HEK293T (cell line): ENCODE measurements at places on chromosomes 2 and 18.

DNA sequence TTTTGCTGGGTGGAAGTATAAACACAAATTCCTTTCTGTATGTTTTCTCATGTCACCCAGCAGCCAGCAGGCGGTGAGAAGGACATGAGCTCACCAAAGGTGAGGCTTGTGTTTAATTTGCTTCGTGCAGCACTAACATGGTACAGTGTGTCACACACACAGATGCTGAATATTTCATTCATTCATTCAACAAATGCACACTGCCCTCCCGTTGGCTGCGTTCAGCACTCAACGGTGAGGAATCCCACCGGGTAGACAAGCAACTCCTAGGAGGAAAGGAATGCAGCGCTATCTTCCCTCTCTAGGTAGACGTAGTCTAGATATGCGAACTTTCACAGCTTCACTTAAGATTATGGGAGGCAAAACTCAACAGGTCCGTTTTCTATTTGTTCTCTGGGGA is 85.1 kb downstream of the LONRF2 start:
- no peak for DNase-seq

DNA sequence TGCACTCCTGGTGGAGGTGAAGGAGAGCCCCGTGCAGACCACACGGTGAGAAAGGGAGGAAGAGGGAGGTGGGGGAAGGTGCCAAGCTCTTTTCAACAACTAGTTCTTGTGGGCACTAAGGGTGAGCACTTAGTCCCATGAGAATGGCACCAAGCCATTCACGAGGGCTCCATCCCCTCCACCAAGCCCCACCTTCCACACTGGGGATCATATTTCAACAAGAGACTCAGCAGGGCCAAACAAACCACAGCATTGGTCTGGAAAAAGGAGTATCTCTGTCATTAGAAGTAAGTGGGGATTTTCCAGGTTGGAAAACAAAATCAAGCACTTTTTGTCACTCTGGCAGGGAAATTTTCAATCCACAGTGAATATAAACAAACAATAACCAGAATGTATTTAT is 38.4 kb downstream of the ZAP70 start:
- no peak for DNase-seq

DNA sequence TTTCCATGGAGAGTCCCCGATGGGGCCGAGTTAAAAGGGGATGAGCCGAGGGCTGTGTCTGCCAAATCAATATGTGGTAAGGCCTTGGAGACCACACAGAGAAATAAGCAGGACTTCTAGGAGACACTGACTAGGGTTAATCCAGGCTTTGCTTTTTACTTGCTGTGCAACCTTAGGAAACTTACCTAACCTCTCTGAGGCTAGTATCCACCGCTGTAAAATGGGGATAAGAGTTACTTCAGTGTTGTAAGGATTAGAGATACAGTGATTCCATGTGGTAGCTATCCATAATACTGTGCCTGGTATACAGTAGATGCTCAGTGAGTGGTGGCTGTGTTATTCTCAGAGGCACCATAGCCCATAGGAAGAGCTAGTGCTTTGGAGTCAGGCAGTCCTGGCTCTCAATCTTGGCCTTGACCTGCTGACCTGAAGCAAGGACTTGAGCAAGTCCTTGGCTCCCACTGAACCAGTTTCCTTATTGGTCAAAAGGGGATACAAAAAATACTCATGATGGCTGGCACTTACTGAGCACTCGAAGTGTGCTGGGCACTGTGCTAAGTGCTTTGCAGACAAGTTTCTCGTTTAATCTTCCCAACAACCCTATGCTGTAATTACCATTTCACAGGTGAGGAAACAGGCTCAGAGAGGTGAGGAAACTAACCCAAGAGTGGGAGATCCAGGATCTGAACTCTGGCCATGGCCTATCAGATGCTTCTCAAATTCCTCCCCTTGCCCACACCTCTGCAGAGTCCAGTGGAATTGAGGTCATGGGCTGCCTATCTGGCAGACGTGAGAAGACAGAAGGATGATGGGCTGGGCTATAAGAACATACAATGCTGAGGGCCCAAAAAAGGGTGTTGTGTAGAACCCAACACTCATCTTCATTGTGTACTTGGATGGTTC is 12.0 kb upstream of the DES start:
- no peak for DNase-seq

- no peak for DNase-seq
These were observed 172.4 kb upstream of the HS6ST1 start for GRCh38 chr2:128490881-128491691.

DNA sequence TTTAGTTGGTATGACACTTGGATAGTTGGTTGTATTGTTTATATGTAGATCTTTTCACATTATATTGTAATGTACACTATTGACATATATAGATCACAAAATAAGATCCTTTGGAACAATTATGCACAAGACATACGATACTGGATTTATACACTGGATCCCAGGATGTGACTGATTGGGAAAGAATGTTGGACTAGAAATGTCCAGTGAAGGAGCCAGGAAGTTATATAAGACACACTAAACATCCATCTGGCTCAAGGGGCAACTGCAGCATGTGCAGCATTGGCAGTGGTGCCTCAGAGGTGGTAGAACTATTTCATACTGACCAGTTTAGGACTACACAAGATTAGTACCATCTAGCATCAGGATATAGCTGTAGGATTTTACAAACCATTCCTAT is 104.9 kb downstream of the TRABD2A start:
- DNase-seq, result no peak

DNA sequence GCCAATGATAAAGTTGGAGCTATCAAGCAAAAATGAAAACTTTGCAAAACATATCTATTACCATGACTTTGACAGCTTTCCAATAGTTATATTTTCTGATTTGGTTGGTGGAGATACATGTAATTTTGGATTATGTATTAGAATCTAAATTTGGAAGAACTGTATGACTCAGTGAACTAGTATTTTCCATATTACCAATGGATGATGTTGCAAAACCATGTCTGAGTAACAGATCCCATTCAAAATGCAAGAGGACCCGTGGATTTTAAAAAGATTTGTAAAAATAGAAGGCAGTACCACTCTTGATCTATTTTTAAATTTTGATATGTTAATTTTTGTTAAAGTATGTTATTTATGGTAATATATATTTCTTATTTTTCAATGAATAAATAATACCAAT is 83.0 kb downstream of the TAF4B start:
- DNase-seq, result no peak

GRCh38 chr2:111673526-111673925 is 210.5 kb downstream of the ANAPC1 start:
- DNase-seq, result no peak

- no peak for DNase-seq
These were observed 55.3 kb downstream of the VWA3B start for GRCh38 chr2:98142106-98142791.

GRCh38 chr2:134774786-134775641 is 56.2 kb upstream of the TMEM163 start:
- no peak for DNase-seq

DNA sequence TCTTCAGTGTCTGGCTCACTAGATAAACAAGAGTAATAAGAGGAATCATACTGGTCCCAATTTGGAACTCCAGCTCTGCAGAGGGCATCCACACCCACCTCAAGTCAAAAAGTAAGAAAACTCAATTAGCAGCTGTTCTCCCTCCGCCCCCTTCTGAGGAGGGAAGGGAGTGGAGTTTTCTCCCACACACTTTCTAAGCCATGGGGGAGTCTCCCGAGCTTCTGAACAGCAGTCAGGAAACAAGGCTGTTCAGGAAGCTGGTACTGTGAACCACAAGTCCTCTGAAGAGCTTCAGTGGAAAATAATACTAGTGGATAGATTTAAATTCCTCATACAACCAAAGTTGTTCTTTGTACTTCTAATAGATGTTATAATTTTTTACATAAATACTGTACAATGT is 32.9 kb upstream of the SPTBN1 start:
- DNase-seq, result no peak

GRCh38 chr18:36337679-36338402 is 40.3 kb downstream of the FHOD3 start:
- DNase-seq, result no peak

DNA sequence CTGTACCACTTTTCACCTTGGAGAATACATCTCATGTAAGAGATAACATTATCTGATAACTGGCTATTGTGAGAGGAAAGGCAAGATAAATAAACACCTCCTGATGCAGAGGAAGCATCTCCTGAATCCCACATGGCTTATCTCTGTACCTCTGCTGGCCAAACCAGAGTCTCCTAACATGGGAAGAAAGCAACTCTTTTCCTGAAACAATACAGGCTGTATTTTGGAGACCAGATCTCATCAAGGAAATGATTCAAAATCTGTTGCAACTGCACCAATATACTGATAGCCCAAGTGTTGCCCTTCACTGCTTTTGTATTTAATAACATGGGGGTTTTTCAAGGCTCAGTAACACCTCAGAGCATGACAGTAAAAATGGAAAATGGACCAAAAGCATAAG is 106.9 kb downstream of the MREG start:
- no peak for DNase-seq

DNA sequence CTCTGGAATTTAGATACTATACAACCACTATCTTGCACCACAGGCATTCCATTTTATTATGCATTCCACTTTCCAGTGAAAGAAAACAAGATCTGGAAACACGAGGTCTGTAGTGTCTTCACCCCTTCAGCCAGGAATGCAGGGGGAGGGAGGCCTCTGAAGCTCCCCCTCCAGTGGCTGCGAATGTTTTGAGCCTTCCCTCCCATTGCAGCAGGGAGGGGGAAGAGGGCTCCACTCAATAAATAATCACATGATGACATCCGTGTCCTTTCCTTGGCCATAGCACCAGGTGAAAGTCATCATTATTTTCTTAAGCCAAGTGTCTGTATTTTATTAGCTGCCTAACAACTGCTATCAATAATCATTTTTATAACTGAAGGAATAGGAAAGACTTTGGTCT is 38.6 kb downstream of the ALPK2 start:
- no peak for DNase-seq

GRCh38 chr2:64792300-64792699 is 138.6 kb upstream of the SERTAD2 start:
- no peak for DNase-seq

GRCh38 chr2:72109291-72109690 is 38.4 kb downstream of the CYP26B1 start:
- no peak for DNase-seq

GRCh38 chr2:149420053-149420963 is 89.9 kb downstream of the LYPD6 start:
- no peak for DNase-seq

GRCh38 chr2:158034198-158034866 is 67.3 kb upstream of the UPP2 start:
- DNase-seq, result peak; percentile 51

- DNase-seq, result no peak
These were observed 10.5 kb upstream of the DPP4 start for GRCh38 chr2:162084536-162084935.

DNA sequence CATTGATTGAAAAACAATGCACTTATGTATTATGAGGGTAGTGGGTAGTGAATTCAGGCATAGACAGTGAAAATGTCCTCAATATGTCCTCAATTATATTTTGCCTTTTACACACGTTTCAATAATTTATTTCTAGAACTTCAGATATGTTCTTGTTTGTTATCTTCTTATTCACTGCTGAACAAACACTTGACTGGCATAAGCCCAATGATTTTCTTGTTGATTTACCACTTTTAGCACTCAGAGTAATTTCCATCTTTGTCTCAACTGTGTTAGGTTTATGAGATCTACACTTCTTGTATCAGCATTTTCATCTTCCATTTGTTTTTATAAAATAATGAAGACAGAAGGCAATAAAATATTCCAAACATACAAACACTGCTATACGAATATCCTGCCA is 61.8 kb upstream of the DCC start:
- no peak for DNase-seq

GRCh38 chr18:14189858-14190257 is 57.6 kb upstream of the ZNF519 start:
- DNase-seq, result no peak

GRCh38 chr2:19416784-19417684 is 58.6 kb upstream of the OSR1 start:
- DNase-seq, result no peak

DNA sequence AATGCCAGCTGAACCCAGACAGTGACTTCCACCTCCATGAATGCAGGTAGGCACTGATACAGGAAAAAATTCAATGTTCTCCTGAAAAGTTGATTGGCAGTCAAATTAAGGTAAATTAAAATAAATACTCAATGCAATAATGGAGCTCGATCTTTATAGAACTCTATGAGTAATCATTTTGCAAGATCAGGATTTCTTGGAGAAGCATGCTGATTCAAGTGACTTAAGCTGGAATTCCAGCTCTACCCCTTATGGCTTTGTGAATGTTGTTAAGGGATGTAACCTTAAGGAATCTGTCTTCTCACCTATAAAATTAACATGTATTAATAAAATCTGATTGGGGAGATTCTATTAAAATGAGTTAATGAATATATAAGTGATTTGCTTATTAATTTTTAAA is 145.1 kb downstream of the QPCT start:
- no peak for DNase-seq

DNA sequence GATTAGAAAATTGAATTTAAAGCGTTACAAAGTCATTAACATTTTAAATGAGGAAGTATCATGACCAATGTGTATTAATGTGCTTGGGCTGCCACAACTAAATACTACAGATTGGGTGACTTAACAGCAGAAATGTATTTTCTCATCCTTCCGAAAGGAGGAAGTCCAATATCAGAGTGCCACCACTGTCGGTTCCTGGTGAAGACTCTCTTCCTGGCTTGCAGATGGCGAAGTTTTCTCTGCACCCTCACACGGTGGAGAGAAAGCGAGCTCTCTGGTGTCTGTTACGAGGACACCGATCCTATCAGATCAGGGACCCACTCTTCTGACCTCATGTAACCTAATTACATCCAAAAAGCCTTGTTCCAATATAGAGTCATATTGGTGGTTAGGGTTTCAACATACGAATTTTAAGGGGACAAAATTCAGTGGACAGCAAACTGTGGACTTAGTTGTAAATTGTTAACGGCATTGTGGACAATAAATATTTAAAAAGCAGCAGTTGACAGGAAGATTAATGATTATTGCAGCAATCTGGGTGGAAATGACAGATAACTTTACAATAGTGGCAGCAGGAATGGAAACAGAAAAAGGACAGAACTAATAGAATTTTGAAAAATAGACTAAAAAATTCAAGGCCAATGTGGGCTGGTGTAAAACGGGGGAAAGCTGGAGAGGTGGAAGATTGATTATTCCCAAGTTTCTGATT is 35.1 kb upstream of the CYRIA start:
- DNase-seq, result no peak

GRCh38 chr2:24894750-24895149 is 25.3 kb downstream of the ADCY3 start:
- no peak for DNase-seq

DNA sequence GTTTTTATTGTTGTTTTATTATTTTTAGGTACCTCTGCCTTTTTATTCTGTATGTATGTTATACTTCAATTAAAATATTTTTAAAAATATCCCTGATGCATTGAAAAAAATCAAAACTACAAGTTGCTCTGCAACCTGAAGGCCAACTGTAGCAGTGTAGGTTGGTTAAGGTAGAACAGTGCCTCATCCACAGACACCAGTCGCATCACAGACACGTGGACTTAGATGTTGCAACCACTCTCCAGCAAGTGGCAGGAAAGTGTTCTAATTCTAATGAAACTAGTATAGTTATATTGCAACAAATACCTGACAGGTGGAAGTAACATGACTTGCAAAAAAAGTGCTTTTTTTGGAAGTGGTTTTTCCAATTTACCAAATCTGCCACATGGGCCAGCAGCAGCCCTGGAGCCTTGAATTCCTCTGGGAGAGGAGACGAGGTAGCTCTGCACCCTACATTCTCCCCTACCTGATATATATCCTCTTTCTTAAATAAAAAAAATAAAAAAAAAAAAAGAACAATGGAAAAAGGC is 28.4 kb upstream of the SLC3A1 start:
- DNase-seq, result no peak

GRCh38 chr2:60886991-60887390 is 5.6 kb downstream of the REL start:
- DNase-seq, result no peak
